Heart left ventricle (tissue), 16 donors: ENCODE measurements at places on chromosomes 11 and 22. TPM values are rescaled to one million over a fixed set of nuclear protein-coding genes. Genes with fewer than 3 reads are reported as not detected.

- H3K4me1 ChIP-seq = no peaks in the 10 kb centered on the region
- H3K36me3 ChIP-seq = no peaks in the 10 kb centered on the region
- H3K4me3 ChIP-seq = no peak overlapping the region
Observed at GRCh38 chr11:131217313-131218310, 152.8 kb upstream of the NTM start.

GRCh38 chr11:11611381-11611780 lies 10.4 kb downstream of the GALNT18 start:
- no peak overlapping the region for H3K27ac ChIP-seq
- peak overlapping the region; percentile 11 for H3K4me3 ChIP-seq
- no peaks in the 10 kb centered on the region for H3K36me3 ChIP-seq

DNA sequence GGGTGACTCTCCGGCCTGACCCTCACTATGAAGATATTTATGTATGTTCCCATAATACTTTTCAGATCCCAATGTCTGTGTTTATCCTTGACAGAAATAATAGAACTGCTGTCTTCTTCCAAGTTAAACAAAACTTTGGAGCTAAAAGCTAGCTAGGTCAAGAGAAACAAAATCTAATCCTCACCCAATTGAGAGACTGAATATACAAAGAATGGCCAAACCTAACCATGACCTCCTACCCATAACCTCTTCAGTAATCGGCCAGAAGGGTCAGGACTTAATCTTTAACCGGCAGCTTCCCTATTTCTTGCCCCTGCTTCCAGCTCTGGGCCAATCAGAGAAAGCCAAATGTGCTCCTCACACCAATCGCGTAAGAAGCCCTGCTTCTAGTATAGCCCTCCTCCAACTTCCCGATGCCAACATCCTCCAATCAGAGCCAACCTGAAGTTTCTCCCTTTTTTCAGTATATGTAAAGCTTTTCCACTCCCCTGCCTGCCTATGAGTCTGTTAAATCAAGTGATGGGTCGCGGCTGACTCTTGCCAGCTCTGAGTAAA lies 1.7 kb upstream of the DDX6 start:
- H3K36me3 ChIP-seq = no peaks in the 10 kb centered on the region
- peak overlapping the region; percentile 99 for H3K27ac ChIP-seq
- peaks cover 9% of the 10 kb centered on the region for H3K4me1 ChIP-seq
- H3K4me3 ChIP-seq = peak overlapping the region; percentile 78
- DNase-seq = peak; percentile 76

GRCh38 chr22:35154937-35155387 lies 89.0 kb downstream of the ISX start:
- no peaks in the 10 kb centered on the region for H3K27me3 ChIP-seq
- H3K36me3 ChIP-seq = no peaks in the 10 kb centered on the region
- peak; percentile 51 for DNase-seq
- H3K27ac ChIP-seq = no peak overlapping the region
- H3K4me1 ChIP-seq = no peaks in the 10 kb centered on the region

DNA sequence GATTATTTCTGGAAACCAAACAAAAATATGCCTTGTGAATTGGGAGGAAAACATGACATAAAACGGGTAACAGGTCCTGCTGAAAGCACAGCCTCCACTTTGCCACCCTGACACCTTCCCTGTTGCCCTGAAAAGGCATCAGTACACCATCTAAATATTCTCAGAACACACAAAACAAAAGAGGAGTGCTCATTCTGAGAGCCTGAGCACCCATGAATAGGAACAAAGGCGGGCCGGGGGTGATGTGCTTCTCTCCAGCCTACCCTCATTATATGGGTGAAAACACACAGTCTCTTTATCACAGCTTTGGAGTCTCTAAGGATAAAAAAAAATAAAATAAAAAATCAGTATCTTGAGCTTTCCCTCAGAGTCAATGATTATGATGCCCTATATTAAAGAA lies 19.7 kb downstream of the SCUBE2 start:
- H3K27me3 ChIP-seq = no peaks in the 10 kb centered on the region
- no peaks in the 10 kb centered on the region for H3K4me1 ChIP-seq
- no peaks in the 10 kb centered on the region for H3K36me3 ChIP-seq

DNA sequence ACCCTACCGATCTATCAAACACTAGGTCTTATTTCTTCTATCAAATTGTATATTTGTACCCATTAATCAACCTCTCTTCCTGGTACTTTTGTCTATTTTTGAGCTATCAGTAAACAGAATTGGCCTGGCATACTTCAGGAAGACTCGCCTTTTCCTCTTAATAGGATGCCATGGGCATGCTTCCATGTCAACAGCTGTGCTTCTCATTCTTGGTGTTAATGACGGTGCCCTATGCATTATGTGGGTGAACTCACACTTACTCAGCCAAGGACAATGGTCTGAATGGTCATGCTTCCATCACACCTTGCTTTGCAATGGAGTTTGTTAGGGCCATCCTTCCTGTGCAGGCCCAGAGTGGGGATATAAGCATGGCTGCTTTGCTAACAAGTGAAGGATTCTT lies 521.8 kb downstream of the MIAT start:
- DNase-seq = no peak
- H3K4me3 ChIP-seq = no peak overlapping the region
- peaks cover 28% of the 10 kb centered on the region for H3K27me3 ChIP-seq
- no peaks in the 10 kb centered on the region for H3K36me3 ChIP-seq

DNA sequence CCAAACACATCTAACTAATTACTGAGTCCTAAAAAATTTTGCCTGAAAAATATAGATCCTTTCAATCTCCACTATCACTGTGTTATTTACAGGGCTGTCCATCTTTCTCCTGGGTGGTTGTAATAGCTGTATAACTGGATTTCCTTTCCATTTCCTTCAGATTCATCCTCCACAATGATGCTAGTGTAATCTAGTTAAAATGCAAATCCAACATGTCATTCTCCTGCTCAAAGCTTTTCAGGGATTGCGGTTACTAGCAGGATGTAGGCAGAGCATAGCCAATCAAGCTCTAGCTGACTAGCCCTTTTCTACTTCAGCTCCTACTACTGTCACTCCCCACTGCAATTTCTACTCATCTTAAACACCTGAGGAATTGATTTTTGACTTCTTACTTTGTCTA lies 283.0 kb downstream of the RAB38 start:
- no peaks in the 10 kb centered on the region for H3K27me3 ChIP-seq
- no peak overlapping the region for H3K4me3 ChIP-seq
- no peaks in the 10 kb centered on the region for H3K4me1 ChIP-seq
- DNase-seq = no peak

DNA sequence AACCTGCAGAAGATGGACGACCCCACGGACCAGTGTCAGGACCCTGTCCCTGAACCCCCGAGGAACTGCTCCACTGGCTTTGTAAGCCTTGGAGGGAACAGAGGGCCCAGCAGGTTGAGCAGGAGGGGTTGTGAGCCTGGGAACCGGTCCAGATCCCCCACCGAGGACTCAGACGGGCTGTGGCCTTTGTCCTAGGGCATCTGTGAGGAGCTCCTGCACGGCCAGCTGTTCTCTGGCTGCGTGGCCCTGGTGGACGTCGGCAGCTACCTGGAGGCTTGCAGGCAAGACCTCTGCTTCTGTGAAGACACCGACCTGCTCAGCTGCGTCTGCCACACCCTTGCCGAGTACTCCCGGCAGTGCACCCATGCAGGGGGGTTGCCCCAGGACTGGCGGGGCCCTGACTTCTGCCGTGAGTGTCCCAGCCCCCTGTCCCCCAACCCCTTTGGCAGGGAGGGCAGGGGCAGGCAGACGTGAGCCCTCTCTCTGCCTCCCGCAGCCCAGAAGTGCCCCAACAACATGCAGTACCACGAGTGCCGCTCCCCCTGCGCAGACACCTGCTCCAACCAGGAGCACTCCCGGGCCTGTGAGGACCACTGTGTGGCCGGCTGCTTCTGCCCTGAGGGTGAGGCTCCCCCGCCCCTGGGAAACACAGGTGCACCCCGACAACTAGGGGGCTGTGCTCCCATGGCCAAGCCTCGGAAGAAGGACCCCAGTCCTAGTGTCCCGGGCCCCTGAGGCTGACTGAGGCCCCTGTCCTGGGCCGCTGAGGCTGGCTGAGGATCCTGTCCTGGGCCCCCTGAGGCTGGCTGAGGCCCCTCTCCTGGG lies 6.4 kb downstream of the MUC5AC start:
- no peak overlapping the region for H3K4me3 ChIP-seq
- H3K27ac ChIP-seq = no peak overlapping the region
- no peak for DNase-seq
- peaks cover 6% of the 10 kb centered on the region for H3K27me3 ChIP-seq
- H3K4me1 ChIP-seq = no peaks in the 10 kb centered on the region
- H3K36me3 ChIP-seq = no peaks in the 10 kb centered on the region

DNA sequence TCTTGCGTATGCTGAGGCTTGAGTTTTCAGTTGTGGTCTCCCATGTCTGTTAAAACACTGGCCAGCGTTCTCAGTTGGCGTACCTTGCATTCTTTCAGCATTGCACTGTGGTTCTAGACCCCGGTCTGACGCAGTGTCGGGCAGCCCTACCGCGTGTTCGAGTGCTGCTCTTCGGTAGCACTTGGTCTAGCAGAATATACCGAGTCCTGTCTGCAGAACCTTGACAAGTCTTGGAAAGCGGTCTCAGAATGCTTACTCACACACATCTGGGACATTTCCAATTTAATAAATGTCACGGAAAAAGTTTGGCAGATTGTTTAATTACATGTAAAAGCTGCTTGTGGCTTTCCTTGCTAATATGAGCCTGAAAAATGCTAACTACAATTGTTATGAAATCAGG lies 32.6 kb downstream of the PPFIA1 start:
- no peak for DNase-seq
- peaks cover 19% of the 10 kb centered on the region for H3K36me3 ChIP-seq
- no peak overlapping the region for H3K27ac ChIP-seq

DNA sequence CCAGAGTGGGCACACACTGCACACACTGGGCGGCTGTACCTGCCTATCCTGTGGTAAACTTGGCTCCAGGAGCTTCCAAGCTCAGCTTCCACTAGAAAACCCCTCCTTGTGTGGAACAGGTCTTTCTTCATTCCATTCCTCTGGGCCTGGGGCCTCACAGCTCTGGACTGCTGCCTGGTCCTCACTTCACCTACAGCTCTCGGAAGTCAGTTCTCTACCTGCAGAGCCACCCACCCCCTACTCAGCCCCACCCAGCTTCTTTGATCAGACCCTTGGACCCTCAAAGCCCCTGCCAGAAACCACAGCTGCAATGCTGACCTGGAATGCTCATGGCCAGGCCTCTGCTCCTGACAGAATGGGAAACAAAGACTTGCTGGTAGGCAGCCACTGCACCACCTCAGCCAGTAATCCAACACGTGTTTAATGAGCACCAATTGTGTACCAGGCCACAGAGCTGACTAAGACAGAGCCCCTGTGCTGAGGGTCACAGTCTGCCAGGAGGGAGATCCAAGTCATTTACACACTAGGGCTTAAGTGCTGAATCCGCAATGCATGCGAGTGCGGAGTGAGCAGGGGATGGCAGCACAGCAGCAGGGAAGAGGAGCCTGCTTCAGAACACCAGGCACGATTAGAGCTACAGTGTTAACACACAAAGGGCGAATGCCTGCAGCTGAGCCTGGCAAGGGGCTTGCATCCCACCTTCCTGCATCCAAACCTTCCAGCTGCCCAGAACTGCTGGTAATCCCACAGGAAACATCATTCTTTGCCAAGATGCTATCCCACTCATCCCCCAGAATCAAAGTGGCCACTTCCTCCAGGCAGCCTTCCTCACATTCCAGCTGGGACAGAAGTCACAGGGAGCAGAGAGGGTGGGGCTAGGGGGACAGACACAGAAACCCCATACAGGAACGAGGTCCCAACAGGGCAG lies 4.6 kb downstream of the GNB1L start:
- H3K27me3 ChIP-seq = no peaks in the 10 kb centered on the region
- peaks cover 11% of the 10 kb centered on the region for H3K4me1 ChIP-seq
- no peak overlapping the region for H3K4me3 ChIP-seq
- H3K27ac ChIP-seq = no peak overlapping the region
- DNase-seq = no peak

DNA sequence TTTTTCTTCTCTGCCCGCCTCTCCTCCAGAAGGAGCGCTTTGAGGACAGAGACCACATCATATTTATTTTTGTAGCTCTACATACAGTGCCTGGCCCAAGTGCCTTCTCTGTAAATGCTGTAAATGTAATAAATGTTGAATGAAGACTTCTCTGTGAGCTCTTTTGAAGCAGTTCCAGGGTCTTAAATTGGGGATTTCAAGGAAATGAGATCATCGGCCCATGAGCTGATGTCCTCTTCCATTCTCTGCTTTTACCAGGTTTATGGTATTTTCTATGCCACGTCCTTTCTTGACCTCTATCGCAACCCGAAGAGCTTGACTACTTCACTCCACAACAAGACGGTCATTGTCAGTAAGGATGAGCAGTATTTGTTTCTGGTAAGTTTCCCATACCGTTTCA lies 165.7 kb upstream of the SORL1-AS1 start:
- no peaks in the 10 kb centered on the region for H3K27me3 ChIP-seq
- H3K36me3 ChIP-seq = no peaks in the 10 kb centered on the region
- no peaks in the 10 kb centered on the region for H3K4me1 ChIP-seq
- no peak for DNase-seq

DNA sequence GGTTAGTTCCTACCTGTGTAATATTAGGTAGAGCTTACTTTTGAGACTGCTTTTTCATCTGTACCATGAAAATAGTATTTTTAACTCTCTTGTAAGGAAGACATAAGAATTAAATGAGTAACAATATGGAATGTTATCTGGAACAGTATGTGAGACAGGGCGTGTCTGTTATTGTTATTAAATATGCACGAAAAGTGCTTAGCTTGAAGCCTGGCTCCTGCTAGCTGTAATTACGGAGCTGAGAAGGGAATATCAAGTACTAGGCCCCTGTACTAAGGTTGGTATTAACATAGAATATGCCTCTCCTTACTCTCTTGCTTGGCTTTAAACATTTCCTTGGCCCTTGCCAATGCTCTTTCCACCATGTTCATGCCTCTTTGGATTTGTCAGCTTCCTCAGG lies 194.0 kb downstream of the FAM76B start:
- DNase-seq = no peak
- H3K27me3 ChIP-seq = no peaks in the 10 kb centered on the region
- no peak overlapping the region for H3K27ac ChIP-seq
- H3K4me3 ChIP-seq = no peak overlapping the region
- H3K4me1 ChIP-seq = no peaks in the 10 kb centered on the region
- H3K36me3 ChIP-seq = no peaks in the 10 kb centered on the region

PRRG4 gene
- 0.14 TPM for polyA plus RNA-seq

NDUFV1 gene
- 342 TPM for polyA plus RNA-seq

GGTLC2 gene
- not detected for polyA plus RNA-seq

UBQLN3 gene
- polyA plus RNA-seq = not detected
